ENCODE measurements at places on chromosomes 13 and 19.

DNA sequence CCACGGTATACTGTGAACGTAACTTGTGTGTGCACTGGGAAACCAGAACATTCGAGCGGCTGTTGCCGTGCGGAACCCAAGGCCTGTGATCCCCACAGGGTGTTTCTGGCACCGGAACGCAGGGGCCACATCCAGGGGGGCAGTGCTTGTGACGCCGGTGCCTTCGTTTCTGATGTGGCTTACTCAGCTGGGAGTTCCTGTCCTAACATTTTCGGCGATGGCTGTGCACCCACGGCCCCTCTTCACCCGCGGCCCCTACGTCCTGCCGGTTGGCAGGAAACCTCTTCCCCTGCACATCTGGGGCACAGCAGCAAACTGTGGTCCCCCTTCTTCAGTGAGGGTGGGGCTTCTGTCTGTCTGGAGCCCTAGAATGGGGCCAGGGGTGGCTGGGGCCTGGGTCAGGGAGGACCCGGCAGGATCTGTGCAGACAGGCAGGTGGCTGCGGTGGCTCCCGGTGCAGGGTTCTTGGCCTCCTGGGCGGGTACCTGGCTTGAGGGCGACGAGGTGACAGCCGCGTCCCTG, 26.2 kb downstream of the CSNK1G2 start:
- no peak for DNase-seq

- DNase-seq, result no peak
Measured at GRCh38 chr13:49053215-49053614, 77.5 kb downstream of the FNDC3A start.

GRCh38 chr19:7815325-7815724, 14.7 kb upstream of the EVI5L start:
- DNase-seq, result no peak

DNA sequence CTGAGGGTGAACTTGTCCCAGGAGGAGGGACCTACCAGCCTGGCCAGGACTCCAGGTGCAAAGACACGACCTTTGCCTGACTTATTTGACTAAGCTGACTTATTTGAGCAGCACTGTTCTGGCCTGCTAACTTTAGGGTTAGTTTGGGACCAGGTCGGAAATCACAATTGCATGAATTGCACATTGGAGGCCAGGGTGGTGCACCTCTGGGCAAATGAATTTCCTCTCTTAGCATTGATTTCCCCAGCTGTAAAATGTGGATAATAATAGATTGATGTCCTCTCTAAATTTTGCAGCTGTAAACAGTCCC, 1.4 kb upstream of the BST2 start:
- DNase-seq, result no peak

GRCh38 chr19:46025835-46026234, 3.0 kb upstream of the PGLYRP1 start:
- DNase-seq, result no peak

- no peak for DNase-seq
Measured at GRCh38 chr13:49046519-49046918, 70.8 kb downstream of the FNDC3A start.

DNA sequence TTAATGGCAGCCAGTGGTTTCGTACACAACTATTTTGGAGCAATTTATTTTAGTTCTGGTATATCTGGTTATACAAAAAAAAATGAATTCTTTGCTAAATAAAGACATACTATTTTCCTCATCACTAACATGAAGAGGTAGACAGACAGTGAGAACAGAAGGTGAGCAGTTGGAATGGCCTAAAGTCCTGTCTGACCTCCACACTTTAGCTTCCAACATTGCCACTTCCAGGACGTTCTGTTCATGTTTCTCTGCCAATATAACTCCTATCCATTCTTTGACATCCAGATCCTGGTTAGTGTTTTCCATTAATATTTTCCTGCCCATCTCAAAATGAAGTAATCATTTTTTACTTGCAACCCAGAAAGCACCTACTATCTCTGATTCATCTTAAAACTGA, 112.9 kb upstream of the FRY start:
- DNase-seq, result no peak

GRCh38 chr19:17114414-17114831, 38.8 kb downstream of the MYO9B start:
- DNase-seq, result no peak

GRCh38 chr19:18931316-18932162, 9.5 kb downstream of the HOMER3 start:
- DNase-seq, result no peak

GRCh38 chr19:57241176-57241575, 744 bp downstream of the ZNF805 start:
- no peak for DNase-seq

DNA sequence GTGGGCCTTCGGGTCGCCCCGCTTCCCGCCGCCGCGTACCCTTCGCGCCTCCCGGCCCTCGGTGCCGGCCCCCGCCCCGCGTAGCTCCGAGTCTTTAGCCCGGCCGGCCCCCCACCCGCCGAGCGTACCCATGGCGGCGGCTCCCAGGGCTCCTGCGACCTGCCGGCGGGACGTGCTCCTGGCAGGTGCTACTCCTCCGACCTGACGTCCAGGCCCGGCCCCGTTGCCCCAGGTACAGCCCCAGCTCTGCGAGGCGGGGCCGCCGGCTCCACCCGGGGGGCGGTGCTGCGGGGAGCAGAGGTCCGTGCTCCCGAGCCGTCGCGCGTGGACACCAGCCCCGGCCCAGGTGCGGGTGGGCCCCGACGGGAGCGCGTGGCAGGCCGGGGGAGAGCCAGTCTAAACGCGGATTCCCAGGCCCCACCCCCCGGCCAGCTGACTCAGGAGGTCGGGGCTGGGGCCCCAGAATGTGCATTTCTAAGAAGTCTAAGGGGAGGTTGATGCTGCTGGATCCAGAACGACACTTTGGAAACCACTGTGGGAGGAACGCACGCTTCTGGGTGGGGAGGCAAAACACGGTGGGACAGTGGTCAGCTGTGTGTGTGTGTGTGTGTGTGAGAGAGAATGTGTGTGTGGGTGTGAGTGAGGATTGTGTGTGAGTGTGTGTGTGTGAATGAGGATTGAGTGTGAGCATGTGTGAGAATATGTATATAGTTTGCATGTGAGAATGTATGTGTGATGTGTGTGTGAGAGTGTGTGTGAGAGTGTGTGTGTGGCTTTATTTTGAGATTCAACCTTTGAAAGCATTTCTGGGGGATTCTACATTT, at the start of gene SLC15A1:
TSS of gene SLC15A1 (minus strand) at position 206 of the 824 bp plus-strand sequence. CDS start at position 132, 74 bp downstream.
- no peak for DNase-seq

DNA sequence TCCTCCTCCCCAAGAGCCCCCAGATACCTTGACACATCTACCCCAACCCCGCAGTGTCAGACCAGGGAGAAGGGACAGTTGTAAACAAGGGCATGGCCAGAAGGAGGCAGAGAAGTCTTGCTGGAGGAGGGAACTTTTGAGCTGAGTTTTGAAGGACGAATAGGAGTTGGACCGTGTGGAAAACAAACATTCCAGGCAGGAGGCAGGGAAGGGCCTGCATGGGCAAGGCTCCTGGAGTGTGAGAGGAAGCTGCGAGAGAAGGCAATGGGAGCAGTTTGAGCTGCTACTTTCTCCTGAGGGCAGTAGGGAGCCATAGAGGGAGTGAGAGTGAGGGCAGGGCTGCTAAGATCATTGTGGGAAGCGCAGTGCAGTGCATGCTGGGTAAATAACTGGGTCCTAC, 23.3 kb downstream of the IL12RB1 start:
- no peak for DNase-seq

- DNase-seq, result no peak
Measured at GRCh38 chr19:50784710-50785109, 5.5 kb upstream of the ACP4 start.

DNA sequence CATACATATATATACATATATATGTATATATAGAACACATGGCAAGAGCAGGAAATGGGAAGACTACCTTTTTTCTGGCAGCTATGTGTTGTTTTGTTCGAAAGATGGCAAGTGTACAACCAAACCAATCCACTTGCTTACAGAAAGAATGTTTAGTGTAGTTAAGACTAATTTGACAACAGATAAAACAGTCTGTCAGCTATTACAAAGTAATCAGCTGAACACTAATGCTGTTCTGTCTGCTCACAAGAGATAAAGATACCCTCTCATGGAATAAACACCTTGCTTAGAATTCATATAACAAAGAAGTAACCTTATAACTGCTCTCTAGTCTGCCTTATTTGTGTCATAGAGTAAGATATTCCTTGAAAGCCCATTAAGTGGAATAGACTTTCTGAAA, 858 bp upstream of the KCNRG start:
- no peak for DNase-seq

- no peak for DNase-seq
Measured at GRCh38 chr13:46296115-46296822, 84.5 kb downstream of the LRRC63 start.

- no peak for DNase-seq
Measured at GRCh38 chr13:56886398-56886797, 254.3 kb upstream of the PRR20A start.

DNA sequence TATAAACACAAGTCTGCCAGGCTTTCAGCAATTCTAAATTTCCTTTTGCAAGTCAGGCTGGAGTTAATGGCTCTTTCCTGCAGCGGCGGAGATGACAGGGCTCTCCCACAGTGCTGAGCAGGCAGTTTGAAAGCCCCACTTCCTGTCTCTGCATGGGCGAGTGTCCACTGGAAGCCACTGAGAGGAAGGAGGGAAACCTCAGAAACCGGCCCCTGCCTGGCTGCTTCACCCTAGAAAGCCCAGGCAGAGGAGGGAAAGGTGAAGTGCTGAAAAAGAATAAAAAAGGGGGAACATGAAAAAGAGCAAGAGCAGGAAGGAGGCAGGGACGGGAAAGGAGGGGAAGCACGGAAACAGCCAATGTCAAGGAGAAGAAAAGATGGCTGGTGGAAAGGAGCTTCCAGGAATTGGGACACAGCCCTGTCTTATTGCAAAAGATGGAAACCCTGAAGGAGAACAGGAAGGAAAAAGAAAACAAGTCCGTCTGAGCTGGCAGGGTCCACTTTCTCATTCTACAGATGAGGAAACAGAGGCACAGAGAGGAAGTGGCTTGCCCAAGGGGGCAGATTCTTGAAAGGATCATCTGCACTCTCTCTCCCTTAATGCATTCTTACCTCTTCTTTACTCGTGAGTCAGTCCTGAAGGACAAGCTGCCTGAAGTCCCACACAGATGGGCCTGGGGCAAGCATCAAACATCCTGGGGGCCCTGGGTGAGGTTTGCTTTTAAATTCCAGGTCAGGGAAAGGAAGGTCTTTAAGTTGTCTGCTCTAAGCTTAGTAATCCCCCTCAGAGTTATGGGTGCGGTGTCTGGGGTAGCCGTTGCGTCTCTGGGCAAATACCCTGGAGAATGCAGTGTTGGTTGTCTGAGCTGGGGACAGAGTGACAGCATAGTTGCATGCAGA, 38.8 kb upstream of the ALOX5AP start:
- no peak for DNase-seq

DNA sequence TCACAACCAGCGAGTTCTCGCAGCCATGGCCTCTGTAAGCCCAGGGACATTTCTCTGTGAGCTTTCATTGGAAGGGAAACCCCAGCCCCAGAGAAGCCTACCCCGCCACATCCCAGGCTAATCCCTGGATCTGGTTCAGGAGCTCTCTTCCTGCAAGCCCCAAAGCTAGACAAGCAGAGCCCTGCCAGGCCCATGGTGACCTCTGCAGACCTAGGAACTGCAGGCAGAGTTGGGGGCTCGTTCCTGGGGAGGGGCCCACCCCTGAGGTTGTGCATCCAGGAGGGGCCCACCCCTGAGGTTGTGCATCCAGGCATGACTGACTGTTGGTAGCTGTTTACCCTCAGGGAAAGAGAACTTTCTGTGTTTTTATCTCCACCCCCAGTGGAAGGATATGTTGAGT, 21.7 kb downstream of the KCTD15 start:
- no peak for DNase-seq

DNA sequence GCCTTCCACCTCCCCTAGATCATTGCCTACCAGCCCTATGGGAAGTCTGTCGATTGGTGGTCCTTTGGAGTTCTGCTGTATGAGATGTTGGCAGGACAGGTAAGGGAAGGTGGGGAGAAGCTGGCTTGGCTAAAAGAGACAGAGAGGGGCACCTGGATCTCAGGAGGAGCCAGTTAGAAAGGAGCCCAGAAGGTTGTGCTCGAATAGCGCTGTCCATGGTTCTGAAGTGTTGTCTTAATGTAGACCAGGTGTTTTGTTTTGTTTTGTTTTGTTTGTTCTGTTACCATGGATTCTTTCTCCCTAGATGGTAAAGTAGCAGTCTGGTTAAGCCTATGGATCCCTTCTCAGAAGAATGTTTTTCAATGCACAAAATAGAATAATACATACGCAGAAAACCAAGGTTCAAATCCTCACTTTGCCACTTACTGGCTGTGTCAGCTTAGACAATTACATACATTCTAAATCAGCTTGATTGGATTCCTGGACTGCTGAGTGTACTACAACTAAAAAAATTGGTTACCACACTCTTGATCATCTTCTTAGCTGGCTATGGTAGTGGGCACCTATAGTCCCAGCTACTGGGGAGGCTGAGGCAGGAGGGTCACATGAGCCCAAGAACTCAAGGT, 5.9 kb upstream of the CACNG7 start:
- DNase-seq, result no peak

- DNase-seq, result no peak
Measured at GRCh38 chr19:11284515-11284914, 11.4 kb upstream of the TSPAN16 start.

- DNase-seq, result no peak
Measured at GRCh38 chr13:80036845-80037504, 304.0 kb downstream of the SPRY2 start.

GRCh38 chr19:485583-486236, 10.6 kb upstream of the MADCAM1 start:
- DNase-seq, result no peak

DNA sequence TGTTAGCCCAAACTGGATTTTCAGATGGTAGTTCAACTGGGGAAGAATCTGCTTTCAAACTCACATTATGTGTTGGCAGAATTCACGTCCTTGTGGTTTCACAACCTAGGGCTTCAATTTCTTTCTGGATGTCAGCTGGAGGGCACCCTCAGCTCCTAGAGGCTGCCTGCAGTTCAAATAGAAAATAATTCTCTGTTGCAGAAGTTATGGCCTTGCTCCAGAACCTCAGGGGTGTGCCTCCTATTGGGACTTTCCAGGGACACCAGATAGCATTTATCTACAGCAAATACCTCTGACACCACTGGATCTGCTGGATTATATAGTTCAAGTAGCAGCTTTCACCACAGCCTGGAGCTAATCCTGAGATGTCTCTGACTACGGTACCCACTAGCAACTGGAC, 11.8 kb upstream of the RB1 start:
- DNase-seq, result no peak

GRCh38 chr19:9507285-9507684, 8.9 kb upstream of the ZNF560 start:
- no peak for DNase-seq

- no peak for DNase-seq
Measured at GRCh38 chr19:11657307-11657706, 60.0 kb downstream of the ZNF627 start.
